ENCODE measurements at places on chromosomes 5 and 9.

- DNase-seq, result no peak
These were observed 13.5 kb upstream of the WDR38 start for GRCh38 chr9:124839612-124840299.

DNA sequence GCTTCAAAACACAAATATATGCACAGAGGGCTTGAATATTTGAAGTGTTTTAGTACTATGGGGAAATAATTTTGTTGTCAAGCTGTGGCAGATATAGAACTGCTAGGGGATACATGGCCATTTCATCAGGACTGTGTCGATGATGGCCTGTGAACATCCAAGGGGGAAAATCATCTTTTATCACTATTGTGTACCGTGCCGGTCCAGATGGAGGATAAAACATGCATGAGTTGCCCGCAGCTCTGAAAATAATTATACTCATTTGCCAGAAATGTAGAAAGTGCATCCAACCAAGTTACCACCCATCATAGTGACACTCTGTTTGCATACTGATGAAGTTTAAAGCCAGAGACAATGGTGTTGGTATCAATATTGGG, 405.9 kb downstream of the ZSWIM6 start:
- DNase-seq, result no peak

- DNase-seq, result peak; percentile 35
These were observed 40.7 kb upstream of the CLPTM1L start for GRCh38 chr5:1385395-1386273.

DNA sequence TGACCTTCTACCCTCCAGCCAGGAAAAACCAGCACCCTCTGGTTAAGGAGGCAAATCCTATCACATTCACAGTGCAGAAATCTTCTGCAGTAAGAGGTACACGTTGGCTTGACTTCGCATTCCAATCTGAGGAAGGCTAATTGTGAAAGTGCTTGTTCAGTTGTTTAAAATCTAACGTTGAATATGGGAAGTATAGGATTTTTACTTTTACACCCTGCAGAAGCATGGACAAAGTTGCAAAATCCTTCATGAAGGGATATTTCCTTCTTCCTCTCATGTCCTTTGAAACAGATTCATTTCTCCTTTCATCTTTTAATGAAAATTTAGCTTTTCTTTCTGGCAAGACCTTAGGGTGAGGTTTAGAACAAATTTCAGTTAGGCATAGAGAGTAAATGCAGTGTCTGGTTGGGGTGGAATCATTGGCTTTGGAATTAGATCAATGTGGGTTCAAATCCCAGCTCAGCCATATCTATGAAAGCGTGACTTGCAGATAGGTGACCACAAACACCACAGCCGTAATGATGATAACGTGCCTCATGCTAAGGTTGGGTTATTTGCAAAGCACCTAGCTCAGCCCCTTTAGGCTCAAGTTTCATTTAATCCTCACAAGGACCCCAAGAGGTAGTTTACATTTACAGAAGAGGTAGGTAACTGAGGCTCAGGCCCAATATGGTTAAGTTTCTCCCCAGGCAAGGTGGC, 42.2 kb upstream of the C5orf58 start:
- DNase-seq, result no peak

DNA sequence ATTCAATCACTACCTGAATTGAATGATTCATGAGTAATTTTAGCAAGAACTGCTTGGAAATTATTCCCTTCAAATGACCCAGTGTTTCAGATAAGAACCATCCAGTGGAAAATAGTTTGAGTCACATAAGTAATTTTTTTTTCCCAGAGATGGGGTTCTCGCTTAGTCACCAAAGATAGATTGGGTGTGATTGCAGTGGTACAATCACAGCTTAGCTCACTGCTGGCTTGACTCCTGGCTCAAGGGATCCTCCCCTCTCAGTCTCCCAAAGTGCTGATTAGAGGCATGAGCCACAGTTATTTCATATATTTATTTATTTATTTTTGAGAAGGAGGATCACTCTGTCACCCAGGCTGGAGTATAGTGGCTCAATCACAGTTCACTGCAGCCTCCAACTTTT, 574.5 kb upstream of the ARRDC3 start:
- peak; percentile 72 for DNase-seq

DNA sequence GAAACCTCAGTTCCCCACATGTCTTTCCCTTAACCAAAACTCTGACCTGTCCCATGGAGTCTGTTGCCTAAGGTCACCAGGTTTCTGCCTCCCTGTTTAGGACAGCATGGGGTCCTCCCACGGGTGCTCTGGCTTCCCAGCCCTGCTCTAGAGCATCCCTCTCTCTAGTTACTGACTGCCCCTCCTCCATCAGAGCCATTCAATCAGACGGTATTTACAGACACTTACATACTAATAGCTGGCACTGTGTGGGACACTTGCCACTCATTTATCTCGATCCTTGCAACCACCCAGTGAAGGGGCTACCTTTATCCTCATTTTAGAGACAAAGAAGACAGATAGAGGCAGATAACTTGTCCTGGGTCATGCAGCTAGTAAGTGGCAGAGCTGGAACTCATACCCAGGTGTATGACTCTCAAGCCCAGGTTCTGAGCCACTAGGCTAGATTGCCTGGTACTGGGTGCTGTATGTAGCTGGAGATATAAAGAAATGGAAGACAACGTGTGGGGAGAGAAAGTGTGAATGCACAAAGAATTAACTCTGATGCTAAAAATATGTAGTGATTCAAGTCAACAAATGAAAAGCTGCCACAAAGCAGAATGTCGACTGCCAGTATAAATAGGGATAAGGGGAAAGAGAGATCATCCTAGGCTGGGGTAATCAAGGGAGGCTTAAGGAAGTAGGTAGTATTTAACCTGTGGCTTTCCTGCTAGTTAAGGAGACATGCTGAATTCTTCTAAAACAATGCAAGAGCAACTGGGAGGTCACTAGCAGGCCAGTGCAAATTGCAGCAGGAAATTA, 52.5 kb upstream of the PDE8B start:
- DNase-seq, result no peak

- no peak for DNase-seq
These were observed 186.6 kb upstream of the ZNF608 start for GRCh38 chr5:124932791-124933600.

- no peak for DNase-seq
These were observed 86.7 kb downstream of the CAMSAP1 start for GRCh38 chr9:135820661-135821060.

GRCh38 chr5:6676702-6677101, 36.5 kb upstream of the TENT4A start:
- DNase-seq, result no peak
